ENCODE measurements at places on chromosomes 5 and 9.

GRCh38 chr5:35644543-35644942 lies 26.9 kb downstream of the SPEF2 start:
- no peak for DNase-seq

DNA sequence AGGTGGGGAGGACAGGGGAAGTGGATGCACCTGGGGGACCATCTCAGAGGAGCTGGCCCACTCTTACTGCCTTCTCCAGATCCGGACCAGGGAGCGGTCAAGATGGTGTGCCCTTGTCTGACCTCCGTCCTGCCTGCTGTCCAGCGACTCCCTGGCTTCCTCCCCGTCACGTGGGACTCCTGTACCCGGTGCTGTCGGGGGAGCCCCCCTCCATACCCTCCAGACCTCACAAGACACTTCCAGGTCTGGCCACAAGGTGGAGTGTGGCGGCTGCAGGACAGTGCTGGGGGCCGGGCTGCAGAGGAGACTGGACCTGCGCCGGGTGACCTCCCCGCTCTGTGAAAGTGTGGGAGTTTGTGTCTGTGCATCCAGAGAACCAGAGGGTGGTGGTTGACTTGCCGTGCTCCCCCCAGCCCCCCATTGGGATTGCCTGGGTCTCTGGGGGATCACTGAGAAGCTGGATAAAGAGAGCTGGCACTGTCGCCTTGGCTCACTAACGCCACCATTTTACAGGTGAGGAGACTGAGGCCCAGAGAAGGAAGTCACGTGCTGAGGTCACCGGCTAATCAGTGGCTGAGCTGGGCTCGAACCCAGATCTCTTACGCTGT lies 1.9 kb upstream of the CRB2 start:
- peak; percentile 33 for DNase-seq

GRCh38 chr9:89372979-89373378 lies 54.7 kb downstream of the SECISBP2 start:
- no peak for DNase-seq

DNA sequence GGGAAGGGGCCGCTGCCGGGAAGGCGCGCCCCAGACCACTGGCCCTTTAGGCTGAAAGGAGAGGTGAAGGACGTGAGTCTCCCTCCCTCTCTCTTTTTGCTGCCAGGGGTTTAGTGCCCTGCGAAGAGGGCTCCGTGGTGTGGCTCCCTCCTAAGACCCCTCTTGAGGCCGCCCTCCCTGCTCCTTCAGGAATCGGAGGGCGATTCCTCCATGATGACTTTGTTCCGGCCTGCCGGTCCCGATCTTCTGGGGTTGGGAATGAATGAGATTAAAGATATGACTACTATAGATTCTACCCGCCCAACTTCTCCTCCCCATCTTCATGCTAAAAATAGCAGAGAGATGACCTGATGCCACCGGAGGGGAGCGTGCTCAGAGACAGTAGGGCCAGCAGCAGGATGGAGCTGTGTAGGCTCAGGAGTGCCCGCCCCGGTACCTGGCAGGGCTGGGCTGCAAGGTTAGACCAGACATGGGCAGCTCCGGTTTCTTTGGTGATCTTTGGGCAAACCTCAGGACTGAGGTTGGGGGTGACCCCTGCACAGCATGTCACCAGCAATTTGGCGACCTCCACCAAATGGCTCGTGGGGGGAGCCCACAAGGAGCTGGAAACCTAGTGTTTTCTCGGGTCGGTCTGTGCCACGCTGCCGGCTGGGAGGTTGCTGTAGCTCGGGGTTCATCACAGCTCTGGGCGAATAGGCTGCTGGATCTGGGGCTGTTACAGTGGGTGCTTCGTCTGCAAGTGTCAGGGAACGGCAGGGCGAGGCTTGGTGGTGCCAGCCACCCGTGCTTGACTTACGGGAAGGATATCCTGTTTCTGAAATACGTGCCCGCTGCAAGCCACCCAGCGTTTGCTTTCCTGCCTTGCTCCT lies 1.7 kb downstream of the OLFM1 start:
- no peak for DNase-seq

DNA sequence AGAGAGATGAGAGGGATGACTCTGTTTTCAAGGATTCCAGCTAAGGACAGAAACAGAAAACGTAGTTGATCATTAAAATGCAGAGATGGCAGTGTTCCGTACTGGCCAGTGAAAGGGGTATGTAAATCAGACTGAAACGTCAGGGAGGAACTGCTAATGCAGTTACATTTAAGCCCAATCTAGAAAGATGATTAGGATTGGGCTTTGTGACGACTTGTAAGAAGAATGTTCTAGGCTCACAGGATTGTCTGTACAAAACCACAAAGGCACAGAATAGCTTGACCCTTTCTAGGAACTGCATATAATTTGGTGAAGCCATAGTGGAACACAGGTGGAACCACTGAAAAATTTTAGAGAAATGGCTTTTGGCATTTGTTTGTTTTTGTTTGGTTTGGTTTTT lies 55.6 kb upstream of the TESK1 start:
- no peak for DNase-seq

- no peak for DNase-seq
These were observed 15.3 kb downstream of the ABLIM3 start for GRCh38 chr5:149156435-149157083.

- DNase-seq: no peak
These were observed 62.4 kb downstream of the NDST1 start for GRCh38 chr5:150570333-150570732.

GRCh38 chr5:164934039-164934438 lies 1428.6 kb downstream of the MAT2B start:
- DNase-seq: no peak

- DNase-seq: no peak
These were observed 27.4 kb downstream of the LNPEP start for GRCh38 chr5:96963267-96963666.

DNA sequence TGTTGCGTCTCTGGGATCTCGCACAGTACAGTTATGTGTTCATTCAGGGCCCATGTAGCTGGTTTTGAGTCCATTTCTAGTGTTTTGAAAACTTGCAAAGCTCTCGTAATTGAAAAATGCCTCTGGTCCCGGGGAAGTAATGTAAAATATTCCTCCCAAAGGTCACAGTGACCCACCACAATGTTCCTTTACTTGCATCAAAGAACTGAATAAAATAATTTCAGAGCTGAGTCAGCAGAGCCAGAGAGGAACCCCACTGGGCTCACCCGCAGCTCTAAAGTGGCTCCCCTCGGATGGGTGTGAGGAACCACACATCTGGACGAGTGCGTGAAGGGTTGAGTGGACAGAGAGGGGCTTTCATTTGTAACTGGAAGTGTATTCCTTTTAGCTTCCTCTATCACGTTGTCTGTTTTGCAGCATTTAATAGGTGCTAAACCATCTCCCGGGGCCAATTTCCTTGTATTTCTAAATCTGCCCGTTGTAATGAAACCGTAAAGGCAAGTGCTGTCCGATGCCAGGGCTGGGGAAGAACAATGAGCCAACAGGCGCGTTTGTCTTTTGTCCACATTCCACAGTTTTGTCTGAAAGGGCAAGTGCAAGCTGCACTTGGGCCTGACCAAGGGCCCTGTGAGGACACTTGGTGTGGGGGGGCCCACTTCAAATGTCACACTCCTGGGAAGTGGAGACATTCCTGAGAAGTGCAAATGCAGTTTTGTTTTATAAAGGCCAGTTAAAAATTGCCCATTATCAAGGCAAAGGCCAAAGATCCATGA lies 29.9 kb downstream of the COL5A1 start:
- no peak for DNase-seq
